ENCODE measurements at places on chromosomes 7 and 10.

GRCh38 chr10:99799613-99800012 lies 17.2 kb downstream of the ABCC2 start:
- no peak for DNase-seq

DNA sequence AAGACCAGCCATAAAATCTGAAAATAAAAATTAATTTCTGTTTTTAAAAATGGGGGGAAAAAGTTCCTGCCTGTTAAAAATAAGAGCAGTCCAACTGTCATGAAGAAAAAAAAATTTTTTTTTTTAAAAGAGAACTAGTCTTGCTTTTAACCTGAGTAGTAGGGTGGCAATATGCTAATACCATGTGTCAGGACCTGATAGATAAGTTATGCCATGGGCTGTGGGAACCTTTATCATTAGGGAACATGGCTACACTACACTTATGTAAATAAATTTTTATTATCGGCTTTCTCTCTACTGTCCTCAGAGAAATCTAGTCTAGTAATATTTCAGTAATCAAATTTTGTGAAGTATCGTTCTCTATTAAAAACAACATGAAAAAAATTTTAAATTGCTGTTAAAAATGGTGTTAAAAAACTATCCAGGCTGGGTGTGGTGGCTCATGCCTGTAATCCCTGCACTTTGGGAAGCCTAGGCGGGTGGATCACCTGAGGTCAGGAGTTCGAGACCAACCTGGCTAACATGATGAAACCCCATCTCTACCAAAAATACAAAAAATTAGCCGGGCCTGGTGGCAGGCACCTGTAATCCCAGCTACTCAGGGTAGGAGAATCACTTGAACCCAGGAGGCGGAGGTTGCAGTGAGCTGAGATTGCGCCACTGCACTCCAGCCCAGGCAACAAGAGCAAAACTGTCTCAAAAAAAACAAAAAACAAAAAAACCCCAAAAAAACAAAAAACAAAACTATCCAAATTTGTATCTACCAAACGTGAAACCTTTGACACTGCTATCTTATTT lies 20.7 kb downstream of the NT5C3A start:
- no peak for DNase-seq

GRCh38 chr7:111756687-111757178 lies 194.4 kb upstream of the IMMP2L start:
- peak; percentile 32 for DNase-seq

DNA sequence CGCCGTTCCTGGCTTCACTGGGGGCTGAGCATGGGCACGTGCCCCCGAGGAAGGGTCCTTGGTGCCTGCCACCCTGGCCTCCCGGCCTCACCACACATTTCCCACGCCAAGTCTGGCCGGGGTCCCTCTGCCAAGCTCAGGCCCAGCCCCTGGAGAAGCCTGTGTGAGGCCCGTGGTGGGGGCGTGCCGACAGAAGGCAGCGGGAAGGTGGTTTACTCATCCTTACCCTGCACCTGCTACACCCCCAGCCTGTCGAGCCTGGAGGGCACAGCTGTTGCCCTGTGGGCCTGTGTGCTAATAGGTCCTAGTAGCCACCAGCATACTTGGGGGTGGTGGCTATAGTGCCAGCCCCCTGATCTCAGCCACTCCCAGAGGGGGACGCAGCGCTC lies 46.7 kb downstream of the NKX6-2 start:
- DNase-seq, result no peak

GRCh38 chr10:48805411-48805810 lies 120.7 kb downstream of the WDFY4 start:
- no peak for DNase-seq

- DNase-seq, result no peak
These were observed 6.2 kb downstream of the STK17A start for GRCh38 chr7:43589133-43589478.

GRCh38 chr7:44538798-44539668 lies 2.1 kb downstream of the NPC1L1 start:
- no peak for DNase-seq

Data from inflammatory macrophage treated with lipopolysaccharide for 4 hours (primary cell).